ENCODE measurements at places on chromosomes 3 and 15.

DNA sequence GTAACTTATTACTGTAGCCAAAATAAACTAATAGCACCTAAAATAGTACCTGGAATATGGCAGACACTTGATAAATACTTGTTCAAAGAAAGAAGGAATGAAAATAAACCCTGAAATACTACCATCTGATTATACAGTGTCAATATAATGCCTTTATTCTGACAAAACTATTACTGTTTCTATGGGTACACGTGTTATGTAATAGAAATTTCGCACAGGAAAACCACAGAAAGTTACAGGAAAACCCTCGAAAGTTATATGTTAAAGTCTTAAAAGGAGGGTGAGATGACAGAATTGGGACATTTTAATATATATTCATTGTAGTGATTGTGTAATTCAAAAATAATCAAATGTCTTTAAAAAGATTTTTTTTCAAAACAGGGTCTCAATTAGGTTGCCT, 28.8 kb downstream of the ETFA start:
- H3K27ac ChIP-seq = no peak overlapping the region
- H3K27me3 ChIP-seq = no peaks in the 10 kb centered on the region
- H3K36me3 ChIP-seq = peaks cover 74% of the 10 kb centered on the region

DNA sequence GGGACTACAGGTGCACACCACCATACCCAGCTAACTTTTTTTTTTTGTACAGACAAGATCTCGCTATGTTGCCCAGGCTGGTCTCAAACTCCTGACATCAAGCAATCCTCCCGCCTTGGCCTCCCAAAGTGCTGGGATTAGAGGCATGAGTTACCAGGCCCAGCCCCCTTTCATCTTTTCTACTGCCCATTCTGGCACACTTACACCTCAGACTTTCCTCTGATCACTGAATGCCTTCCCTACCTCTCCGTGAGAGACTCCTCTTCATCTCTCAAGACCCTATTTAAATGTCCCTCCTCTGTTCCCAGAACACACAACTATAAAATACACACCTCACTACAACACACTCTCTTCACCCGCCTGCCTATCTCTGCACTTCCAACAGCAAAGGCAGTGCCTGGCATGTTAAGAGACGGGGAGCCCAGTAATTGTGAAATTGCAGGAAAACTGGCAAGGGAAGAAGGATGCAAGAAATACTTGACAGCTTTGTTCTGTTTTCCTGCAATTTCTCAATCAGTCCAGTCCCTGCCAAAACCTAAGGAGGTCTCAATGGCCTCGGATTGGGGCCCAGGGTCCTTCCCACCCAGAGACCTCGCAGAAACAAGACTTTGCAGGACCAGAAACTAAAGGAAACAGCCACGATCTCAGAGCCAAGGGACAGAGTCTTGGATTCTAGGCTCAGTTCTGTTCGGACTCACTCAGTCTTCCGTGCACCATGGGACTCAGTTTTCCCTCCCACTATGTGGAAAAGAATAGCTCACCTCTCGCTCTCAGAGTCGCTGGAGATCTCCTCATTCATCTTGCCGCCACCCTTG, 849 bp downstream of the RRP9 start:
- peak overlapping the region; percentile 90 for H3K4me3 ChIP-seq
- peak; percentile 7 for DNase-seq
- peak overlapping the region; percentile 38 for H3K27ac ChIP-seq
- peaks cover 38% of the 10 kb centered on the region for H3K4me1 ChIP-seq
- H3K36me3 ChIP-seq = peaks cover 38% of the 10 kb centered on the region

DNA sequence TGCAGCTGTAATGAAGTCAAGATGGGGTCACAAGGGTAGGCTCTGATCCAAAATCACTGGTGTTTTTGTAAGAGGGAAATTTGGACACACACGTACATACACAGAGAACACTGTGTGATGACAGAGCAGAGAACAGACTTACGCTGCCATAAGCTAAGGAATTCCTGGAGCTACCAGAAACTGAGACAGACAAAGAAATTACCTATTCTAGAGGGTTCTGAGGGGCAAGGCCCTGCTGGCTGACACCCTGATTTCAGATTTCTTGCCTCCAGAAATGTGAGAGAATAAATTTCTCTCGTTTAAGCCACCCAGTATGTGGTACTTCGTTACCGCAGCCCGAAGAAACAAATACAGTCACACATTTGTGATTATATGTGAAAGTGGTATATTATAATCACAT, 24.8 kb downstream of the CBLB start:
- DNase-seq = no peak
- peak overlapping the region; percentile 5 for H3K27ac ChIP-seq
- peaks cover 18% of the 10 kb centered on the region for H3K4me1 ChIP-seq
- H3K4me3 ChIP-seq = no peak overlapping the region
- H3K27me3 ChIP-seq = no peaks in the 10 kb centered on the region

GRCh38 chr3:119098619-119099222, 47.2 kb upstream of the TEX55 start:
- H3K4me1 ChIP-seq = no peaks in the 10 kb centered on the region
- DNase-seq = no peak
- H3K4me3 ChIP-seq = no peak overlapping the region

Data from activated B cell treated with CpG ODN at 0.5 μM for 24 hours (primary cell).